ENCODE measurements at places on chromosomes 6 and 20. TPM values are rescaled to one million over a fixed set of nuclear protein-coding genes. Genes with fewer than 3 reads are reported as not detected.

- DNase-seq, result no peak
Observed at GRCh38 chr6:166529586-166529985, 56.9 kb downstream of the RAMACL start.

DNA sequence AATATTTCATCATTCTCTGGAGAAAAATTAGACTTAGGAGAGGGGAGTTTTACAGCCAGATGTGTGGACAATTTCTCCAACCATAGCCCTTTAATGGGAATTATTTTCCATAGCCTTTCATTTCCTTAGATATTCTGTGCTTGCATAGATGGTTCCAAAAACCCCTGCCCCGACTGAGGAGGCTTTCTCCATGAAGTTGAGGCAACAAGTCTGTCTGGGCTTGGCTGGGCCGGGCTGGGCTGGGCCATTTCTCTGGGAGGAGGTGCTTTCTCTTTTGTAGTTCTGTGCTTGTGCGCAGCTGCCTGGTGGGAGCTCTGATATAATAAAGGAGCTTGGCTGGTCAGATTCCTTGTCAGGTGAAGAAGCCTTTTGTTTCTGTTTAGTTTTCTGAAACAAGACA lies 71.4 kb downstream of the SOBP start:
- DNase-seq, result no peak

NCOA6 gene
- total RNA-seq, result 9.5 TPM

DNA sequence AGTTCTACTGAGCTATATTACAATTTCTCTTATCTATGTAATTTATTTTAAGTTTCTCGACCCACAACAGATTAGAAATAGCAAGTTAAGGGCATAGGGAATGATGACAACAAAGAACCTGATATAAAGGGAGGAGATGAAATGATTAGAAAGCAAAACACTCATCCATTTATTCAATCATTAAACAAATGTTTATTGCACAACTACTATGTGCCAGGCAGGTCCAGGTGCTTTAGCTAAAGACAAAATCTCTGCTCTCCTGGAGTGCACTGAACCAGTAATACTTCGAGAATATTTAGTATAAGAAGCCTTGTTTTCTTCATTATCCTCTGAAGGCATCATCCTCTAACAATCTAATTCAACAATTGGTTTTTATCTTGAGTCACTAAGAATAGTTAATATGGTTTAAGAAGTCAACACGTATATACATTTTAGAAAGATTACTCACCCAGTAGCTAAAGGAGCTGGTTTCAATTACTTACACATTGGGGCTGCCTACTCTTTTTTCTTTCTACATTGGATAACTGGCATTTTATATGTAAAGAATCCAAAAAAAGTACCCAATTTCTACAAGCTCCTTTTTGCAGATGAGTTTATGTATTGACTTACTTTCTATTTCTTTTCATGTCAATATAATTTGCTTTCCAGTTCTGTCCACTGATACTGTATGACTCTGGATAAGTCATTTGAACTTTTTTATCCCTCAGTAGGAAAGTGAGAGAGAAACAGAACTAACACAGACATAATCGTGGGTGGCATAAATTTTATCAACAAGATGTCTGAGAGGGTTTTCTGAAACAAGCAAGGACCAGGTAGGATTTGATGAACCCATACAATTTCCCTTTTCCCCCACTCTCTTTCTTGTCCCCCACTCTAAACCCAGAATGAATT lies 312.6 kb downstream of the CLIC5 start:
- no peak for DNase-seq

DNA sequence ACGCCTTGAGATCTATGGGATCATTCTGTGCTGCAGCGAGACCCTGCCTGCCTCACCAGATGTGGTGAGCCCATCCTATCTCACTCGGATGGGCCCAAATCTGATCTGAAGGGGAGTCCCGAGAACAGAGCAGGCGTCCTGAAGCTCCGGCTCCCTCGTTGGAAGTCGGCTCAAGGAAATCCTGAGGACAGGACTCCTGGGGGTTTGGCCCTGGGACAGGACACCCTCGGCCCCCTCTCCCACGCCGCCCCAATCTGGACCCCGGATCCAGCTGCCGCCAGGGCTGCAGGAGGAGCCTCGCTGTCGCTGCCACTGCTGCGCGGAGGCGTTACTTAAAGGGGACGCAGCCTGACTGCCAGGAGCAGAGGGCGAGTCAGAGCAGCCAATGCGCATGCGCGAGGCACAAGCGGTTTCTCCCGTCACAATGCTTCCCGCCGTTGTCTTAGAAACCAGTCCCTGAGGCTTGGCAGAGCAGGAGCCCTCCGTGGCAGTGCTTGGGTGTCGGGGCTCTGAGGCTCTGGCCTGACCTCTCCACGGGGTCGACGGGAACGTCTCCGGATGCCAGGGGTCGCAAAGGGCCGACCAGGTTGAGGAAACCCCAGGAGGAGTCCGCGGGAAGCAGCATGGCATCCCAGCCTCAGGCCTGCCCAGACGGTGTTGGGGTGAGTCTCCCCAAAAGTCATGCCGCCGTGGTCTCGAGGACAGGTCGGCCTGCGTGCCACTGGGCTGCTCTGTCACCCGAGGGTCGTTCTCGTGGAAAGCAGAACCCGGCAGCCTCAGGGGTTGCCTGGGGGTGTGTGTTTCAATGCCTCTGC lies 1567.8 kb upstream of the DEFB115 start:
- no peak for DNase-seq

- DNase-seq, result no peak
Observed at GRCh38 chr6:149513915-149514314, 29.1 kb upstream of the ZC3H12D start.

GRCh38 chr20:45813006-45813340 lies 529 bp downstream of the UBE2C start:
- DNase-seq, result no peak

FAM83C gene
- not detected for total RNA-seq

- peak; percentile 27 for DNase-seq
Observed at GRCh38 chr20:61958773-61959700, 106.6 kb downstream of the TAF4 start.

TGM3 gene
- not detected for total RNA-seq

GRCh38 chr6:1250489-1251197 lies 61.3 kb upstream of the FOXQ1 start:
- DNase-seq, result no peak

DNA sequence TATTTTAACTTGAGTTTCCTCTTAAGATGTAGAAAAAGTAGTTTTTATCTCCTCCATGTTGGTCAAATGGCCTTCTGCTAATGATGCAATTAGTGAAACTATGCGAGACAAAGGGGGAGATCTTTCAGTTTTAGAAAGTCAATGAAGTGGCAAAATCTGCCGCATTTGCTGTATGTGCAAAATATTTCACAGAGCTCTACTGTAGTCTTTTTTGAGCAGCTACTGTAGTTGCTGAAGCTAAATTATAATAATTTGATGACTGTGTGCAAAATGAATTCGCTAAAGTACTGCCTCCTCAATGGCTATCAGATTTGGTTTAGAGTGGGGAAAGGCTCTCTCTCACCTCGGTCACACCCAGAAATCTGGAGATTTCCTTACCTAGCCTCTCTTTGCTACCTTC lies 267.6 kb upstream of the ZFP64 start:
- DNase-seq, result no peak

STK38 gene
- total RNA-seq, result 19.8 TPM

PPP1R16B gene
- total RNA-seq, result 9.7 TPM

GABBR1 gene
- 75.9 TPM for total RNA-seq

GRCh38 chr6:11330413-11330760 lies 97.9 kb upstream of the NEDD9 start:
- DNase-seq, result no peak

GRCh38 chr6:43127180-43127579 lies 43.9 kb upstream of the SRF start:
- DNase-seq, result no peak

DNA sequence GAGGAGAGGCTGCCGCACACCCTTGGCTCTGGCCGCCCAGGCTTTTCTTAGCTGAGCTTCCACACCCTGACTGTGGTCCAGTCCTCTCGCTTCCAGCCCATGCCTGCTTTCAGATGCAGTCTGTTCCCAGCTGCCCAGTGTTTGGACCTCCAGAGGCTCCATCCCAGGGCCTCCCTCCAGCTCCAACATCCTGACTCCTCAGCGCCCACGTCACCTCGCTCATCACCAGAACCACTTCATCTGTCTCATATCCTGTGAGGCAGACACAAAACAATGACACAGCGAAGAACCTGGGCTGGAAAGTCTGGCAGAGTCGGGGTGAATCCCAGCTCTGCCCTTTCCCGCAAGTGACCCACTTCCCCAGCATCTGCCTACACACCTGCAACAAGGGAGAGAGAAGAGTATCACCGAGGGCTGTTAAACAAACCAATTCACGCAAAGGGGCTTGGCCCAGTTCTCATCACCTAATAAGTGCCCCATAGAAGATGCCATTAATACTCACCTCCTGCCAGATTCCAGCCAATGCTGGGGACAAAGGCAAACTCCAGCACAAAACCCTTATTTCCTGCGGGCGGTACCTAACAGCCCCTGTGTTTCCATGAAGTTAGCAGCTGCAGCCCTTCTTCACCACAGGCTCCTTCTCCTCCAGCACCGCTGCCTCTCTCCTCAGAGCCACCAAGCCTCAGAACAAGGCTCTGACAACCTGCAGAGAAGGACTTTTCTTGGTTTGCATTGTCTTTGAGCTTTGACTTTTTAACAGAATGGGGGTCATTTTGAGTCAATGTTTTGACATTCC lies 133.4 kb upstream of the CDH4 start:
- no peak for DNase-seq

DNA sequence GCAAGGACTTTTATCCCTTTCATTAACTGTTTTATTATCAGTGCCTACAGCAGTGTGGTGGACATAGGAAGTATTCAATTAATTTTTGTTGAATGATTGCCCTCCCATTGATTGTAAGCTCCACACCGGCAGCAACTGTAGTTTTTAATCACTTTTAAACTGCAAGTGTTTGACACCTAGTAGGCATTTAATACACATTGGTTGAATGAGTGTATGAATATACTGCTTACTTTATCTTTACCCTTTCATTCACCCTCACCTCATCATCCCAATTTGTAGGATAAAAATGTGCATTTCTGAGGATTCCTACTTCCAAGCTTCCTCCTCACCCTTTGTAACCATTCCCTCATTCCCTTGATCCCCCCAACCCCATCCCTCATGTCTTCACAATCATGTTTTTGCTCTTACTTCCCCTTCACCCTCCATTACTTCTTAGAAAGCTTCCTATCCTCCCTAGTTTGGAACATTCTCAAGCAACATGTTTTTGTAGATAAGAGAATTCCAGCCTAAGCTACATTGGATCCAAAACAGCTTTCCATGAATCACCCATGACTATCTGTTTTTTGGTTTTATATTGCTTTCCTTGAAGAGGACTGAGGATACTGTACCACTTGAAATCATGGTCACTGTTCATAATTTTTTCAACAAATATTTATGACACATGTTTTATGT lies 955 bp upstream of the SLC26A8 start:
- no peak for DNase-seq

GRCh38 chr20:8535403-8536261 lies 403.6 kb downstream of the PLCB1 start:
- DNase-seq, result no peak

- DNase-seq, result no peak
Observed at GRCh38 chr6:79403086-79403485, 134.1 kb downstream of the LCA5 start.

ME1 gene
- total RNA-seq, result 3.9 TPM

- no peak for DNase-seq
Observed at GRCh38 chr6:32288426-32288825, 64.6 kb upstream of the NOTCH4 start.

- no peak for DNase-seq
Observed at GRCh38 chr6:107699697-107700325, 124.3 kb downstream of the SCML4 start.

DNA sequence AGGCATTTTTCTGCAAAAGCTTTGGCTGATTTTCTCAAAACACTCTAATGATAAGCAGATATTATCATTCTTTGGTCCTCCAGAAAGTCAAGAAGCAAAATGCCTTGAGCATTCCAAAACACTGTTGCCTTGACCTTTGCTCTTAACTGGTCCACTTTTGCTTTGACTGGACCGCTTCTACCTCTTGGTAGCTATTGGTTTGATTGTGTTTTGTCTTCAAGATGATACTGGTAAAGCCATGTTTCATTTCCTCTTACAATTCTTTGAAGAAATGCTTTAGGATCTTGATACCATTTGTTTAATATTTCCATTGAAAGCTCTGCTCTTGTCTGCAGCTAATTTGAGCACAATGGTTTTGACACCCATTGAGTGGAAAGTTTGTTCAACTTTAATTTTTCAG lies 35.6 kb upstream of the SDHAF4 start:
- DNase-seq, result no peak

ZC3H12D gene
- total RNA-seq, result 0.07 TPM

DNA sequence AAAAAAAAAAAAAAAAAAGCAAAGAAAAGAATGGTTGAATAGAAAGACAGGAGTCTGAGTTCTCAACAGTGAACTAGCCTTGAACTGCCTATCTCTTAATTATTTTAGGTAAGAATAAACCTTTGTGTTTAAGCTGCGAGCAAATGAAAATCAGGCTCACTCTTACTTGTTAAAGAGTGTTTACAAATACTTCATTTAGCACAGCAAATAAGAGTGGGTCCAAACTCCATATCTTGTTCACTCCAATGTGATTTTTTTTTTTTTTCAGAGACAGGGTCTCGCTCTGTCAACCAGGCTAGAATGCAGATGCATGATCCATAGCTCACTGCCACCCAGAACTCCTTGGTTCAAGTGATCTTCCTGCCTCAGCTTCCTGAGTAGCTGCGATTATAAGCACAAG lies 11.9 kb downstream of the MCM9 start:
- no peak for DNase-seq

- DNase-seq, result no peak
Observed at GRCh38 chr20:41222703-41223102, 85.4 kb downstream of the PLCG1 start.

DNA sequence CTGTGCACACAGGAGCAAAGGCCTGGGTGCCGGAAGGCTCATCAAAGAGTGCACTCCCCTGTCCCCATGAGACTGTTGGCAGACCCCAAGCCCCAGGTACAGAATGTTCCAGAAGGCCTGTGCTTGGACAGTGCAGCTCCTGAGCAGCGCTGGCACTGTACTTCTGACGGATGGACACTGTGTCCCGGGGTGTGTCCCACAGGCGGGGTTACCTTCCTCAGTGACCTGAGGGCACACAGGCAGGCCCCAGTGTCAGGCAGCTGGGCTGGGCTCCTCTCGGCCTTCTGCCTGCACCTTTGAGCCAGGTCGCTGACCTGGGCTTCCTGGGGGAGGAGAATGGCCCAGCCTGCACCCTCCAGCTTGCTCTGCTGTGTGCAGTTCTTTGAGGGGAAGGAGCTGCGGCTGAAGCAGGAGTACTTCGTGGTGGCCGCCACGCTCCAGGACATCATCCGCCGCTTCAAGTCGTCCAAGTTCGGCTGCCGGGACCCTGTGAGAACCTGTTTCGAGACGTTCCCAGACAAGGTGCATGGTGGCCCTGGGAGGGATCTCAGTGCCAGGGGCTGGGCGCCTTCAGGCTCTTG lies 30.1 kb downstream of the PYGB start:
- no peak for DNase-seq

- no peak for DNase-seq
Observed at GRCh38 chr6:21334651-21335050, 258.9 kb upstream of the SOX4 start.

- no peak for DNase-seq
Observed at GRCh38 chr6:143271024-143271423, 179.5 kb downstream of the ADAT2 start.
